ENCODE measurements at places on chromosomes 7 and 10.
A peak's percentile ranks its signal among the peaks of the same experiment; 100 is the strongest.

DNA sequence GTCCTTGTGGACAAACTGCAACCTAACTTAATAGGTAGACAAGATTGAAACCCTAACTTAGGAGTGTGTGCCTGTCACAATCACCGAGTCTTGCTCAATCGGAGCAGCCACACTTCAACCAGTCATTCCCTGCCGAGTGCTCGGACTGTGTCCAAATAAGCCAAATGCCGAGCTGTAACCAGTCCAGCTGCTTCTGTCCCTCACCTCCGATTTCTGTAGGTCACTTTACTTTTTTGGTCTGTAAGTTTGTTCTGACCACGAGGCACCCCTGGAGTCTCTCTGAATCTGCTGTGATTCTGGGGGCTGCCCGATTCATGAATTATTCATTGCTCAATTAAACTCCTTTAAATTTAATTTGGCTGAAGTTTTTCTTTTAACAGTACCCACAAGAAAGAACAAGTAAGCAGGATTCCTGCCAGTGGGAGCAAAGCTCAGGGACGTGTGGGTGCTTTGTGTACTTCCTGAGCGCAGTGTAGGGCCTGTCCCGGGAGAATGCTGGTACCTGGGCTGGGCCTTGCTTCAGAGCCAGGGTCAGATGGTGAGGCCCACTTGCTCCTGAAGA lies 140.1 kb downstream of the ACTR3B start:
- no peak for DNase-seq

DNA sequence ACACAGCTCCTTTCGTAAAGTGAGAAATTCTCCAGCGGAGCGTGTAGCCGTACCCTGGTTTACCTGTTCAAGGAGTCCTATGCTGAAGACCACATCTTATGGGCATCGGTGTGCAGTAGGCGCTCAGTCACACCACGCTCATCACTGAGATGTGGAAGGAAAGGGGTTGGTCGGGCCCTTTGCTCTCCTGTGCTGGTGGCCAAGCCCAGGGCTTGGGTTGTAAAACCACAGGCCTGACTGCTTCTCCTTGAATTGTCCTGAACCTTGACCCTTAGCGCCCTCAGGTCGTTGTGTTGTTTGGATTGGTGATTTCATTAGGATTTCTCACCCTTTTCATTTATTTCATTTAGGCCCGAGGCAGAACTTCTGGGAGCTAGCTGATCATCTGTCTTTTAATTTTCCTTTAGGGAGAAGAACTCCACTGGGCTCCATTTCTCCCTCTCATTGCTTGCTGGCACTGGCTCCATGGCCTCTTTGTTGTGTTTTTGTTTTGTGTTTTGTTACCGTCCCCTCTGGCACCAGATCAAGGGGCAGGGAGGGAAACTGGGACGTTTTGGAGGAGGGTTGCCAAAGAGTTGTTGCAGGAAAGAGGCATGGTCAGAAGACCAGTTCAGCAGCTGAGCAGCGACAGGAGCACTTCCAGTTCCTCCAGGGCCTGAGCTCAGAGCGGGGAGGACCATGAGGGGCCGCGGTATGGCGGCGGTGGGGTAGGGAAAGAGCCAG lies 511.4 kb upstream of the GALNT17 start:
- no peak for DNase-seq

- peak; percentile 75 for DNase-seq
Measured at GRCh38 chr7:139016931-139017511, 18.8 kb downstream of the ZC3HAV1L start.

DNA sequence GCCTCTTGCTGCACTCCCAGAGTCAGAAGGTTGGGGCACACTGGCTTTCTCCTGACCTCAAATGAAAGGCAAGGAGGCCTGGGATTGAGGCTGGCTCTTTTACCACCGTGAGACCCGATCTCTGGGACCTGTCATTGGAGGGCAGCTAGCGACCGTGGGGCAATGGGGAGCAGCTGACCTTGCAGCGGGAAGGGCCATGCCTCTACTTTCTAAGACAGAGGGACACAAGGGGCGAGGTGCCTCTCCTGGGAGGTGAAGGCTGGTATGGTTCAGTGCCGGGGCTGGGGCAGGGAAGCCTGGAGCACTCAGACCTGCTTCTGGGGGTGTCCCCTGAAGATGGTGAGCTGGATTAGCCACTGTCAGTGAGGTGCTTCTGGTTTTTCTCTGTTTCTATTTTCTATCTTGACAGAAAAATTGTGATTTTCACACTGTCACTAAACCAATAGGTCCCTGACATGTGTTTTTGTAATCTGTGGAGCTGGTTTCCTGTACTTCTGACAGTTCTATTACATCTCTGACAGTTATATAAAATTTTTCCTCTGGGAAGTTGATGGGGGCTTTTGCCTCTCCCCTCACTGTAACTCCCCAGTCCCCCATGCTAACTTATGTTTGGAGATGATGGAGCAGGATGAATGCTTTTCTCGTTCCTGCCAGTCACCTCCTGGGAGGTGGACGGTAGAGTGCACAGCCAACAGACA lies 340.8 kb downstream of the RPS24 start:
- DNase-seq = no peak

- DNase-seq = no peak
Measured at GRCh38 chr10:110360857-110361474, 56.2 kb upstream of the SMNDC1 start.

DNA sequence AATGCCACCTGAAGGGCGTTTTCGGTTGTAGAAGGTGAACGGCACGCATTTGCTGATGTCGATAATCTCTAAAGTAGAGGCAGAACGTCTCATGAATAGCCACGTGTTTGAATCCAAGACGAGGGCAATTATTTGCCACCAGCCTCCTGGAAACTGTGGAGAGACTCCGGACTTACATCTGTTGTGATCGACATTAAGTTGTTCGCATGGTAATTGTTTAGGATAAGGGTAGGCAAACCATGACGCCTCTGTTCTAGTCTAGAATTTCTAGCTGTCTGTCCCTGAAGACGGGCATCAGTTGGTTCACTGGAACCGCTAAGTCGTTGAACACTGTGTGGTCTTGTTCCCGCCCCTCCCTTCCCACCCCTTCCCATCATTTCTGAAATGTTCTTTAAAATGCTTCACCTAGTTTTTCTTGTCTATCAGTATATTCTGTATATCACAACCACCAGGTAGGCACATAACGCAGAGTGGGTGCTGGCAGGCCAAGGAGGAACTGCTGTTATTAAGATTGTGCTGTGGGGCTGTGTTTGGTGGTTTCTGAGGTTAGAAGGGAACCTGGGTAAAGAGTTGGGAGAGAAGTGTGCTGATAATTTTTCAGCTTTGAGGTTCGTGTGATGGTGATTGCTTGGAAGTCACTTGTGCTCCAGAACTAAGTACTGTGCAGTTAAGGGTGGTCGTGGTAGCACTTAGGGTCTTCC lies 1.2 kb downstream of the UBE3C start:
- peak; percentile 59 for DNase-seq

GRCh38 chr7:36100226-36100625 lies 52.8 kb upstream of the EEPD1 start:
- DNase-seq = no peak
